Ascending aorta (tissue), 2 donors: ENCODE measurements at places on chromosomes 2 and 18. TPM values are rescaled to one million over a fixed set of nuclear protein-coding genes. Genes with fewer than 3 reads are reported as not detected.

- H3K4me1 ChIP-seq = no peaks in the 10 kb centered on the region
- H3K27ac ChIP-seq = no peak overlapping the region
- no peaks in the 10 kb centered on the region for H3K36me3 ChIP-seq
- H3K4me3 ChIP-seq = no peak overlapping the region
- peaks cover 53% of the 10 kb centered on the region for H3K27me3 ChIP-seq
Observed at GRCh38 chr2:176074919-176075425, 8.8 kb downstream of the EVX2 start.

GAREM1 gene
- total RNA-seq = 8.9 TPM

GALR1 gene
- total RNA-seq = not detected

GRCh38 chr2:2843969-2844548, 513.0 kb upstream of the MYT1L start:
- H3K36me3 ChIP-seq = no peaks in the 10 kb centered on the region
- no peak overlapping the region for H3K4me3 ChIP-seq
- H3K27ac ChIP-seq = no peak overlapping the region
- no peaks in the 10 kb centered on the region for H3K27me3 ChIP-seq
- H3K4me1 ChIP-seq = no peaks in the 10 kb centered on the region

GRCh38 chr2:210752532-210752931, 196.1 kb downstream of the CPS1 start:
- H3K27ac ChIP-seq = no peak overlapping the region
- H3K4me1 ChIP-seq = no peaks in the 10 kb centered on the region
- H3K27me3 ChIP-seq = no peaks in the 10 kb centered on the region
- no peaks in the 10 kb centered on the region for H3K36me3 ChIP-seq
- DNase-seq = no peak
- H3K4me3 ChIP-seq = no peak overlapping the region

- no peaks in the 10 kb centered on the region for H3K27me3 ChIP-seq
- H3K36me3 ChIP-seq = no peaks in the 10 kb centered on the region
- no peak overlapping the region for H3K4me3 ChIP-seq
- H3K4me1 ChIP-seq = no peaks in the 10 kb centered on the region
Observed at GRCh38 chr2:215299337-215299859, 12.5 kb upstream of the ATIC start.

KIF1A gene
- total RNA-seq = 0.11 TPM

DNA sequence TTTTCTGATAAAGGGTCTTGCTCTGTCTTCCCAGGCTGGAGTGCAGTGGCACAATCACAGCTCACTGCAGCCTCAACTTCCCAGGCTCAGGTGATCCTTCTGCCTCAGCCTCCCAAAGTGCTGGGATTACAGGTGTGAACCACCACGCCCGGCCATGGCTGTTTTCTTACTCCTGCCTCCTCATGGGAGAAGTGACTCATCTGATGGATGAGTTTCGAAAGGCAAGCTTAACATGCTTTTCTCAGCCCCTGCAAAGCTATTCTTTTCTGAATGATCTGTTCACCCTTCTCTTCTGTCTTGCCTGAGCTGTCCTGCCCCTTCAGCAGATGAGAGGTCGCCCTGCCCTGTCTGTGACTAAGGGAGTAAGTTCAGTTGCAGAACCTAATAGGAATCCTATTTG, 929 bp upstream of the CREG2 start:
- H3K36me3 ChIP-seq = no peaks in the 10 kb centered on the region
- peak; percentile 39 for DNase-seq
- no peak overlapping the region for H3K27ac ChIP-seq
- no peaks in the 10 kb centered on the region for H3K27me3 ChIP-seq
- H3K4me1 ChIP-seq = peaks cover 9% of the 10 kb centered on the region

DNA sequence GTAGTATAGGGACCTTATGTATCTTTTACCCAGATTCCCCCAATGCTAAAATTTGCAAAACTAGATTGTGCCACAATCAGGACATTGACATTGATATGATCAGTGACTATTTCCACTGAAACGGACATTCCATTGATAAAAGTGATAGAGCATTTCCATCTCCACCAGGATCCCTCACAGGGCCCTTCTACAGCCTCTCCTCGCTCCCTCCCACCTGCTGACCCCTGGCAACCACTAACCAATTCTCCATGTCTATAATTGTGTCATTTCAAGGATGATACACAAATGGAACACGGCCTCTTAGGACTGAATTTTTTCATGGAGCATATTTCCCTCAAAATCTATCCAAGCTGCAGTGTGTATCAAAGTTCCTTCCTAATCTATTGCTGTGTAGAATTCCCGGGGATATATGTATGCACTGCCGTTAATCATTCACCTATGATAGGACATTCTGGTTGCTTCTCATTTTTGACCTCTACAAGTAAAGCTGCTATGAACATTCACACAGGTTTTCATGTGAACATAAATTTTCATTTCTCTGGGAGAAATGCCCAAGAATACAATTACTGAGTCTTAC, 67.3 kb downstream of the UXS1 start:
- peaks cover 2% of the 10 kb centered on the region for H3K36me3 ChIP-seq
- no peak overlapping the region for H3K27ac ChIP-seq
- no peaks in the 10 kb centered on the region for H3K27me3 ChIP-seq
- H3K4me3 ChIP-seq = no peak overlapping the region
- H3K4me1 ChIP-seq = no peaks in the 10 kb centered on the region

- H3K27me3 ChIP-seq = no peaks in the 10 kb centered on the region
- peaks cover 2% of the 10 kb centered on the region for H3K4me1 ChIP-seq
- H3K27ac ChIP-seq = no peak overlapping the region
- H3K4me3 ChIP-seq = no peak overlapping the region
Observed at GRCh38 chr2:52934920-52935640, 832.5 kb upstream of the CHAC2 start.

RBM45 gene
- total RNA-seq = 2.8 TPM

GRCh38 chr2:206562375-206562774, 79.9 kb upstream of the FAM237A start:
- DNase-seq = no peak
- H3K36me3 ChIP-seq = no peaks in the 10 kb centered on the region
- no peaks in the 10 kb centered on the region for H3K27me3 ChIP-seq
- no peaks in the 10 kb centered on the region for H3K4me1 ChIP-seq
- H3K27ac ChIP-seq = no peak overlapping the region
- H3K4me3 ChIP-seq = no peak overlapping the region

- H3K4me3 ChIP-seq = peak overlapping the region; percentile 20
- H3K36me3 ChIP-seq = no peaks in the 10 kb centered on the region
- no peak for DNase-seq
- no peaks in the 10 kb centered on the region for H3K27me3 ChIP-seq
- H3K27ac ChIP-seq = no peak overlapping the region
Observed at GRCh38 chr2:181954538-181954883, 31.1 kb upstream of the PPP1R1C start.

- H3K27me3 ChIP-seq = no peaks in the 10 kb centered on the region
- DNase-seq = no peak
- no peak overlapping the region for H3K4me3 ChIP-seq
- H3K27ac ChIP-seq = no peak overlapping the region
- H3K36me3 ChIP-seq = no peaks in the 10 kb centered on the region
- H3K4me1 ChIP-seq = peaks cover 2% of the 10 kb centered on the region
Observed at GRCh38 chr2:232204457-232204931, 174.1 kb upstream of the ALPP start.

TRPM8 gene
- total RNA-seq = not detected

GRCh38 chr2:5521461-5521860, 170.7 kb upstream of the SOX11 start:
- H3K27me3 ChIP-seq = no peaks in the 10 kb centered on the region
- no peaks in the 10 kb centered on the region for H3K4me1 ChIP-seq
- DNase-seq = no peak
- no peak overlapping the region for H3K27ac ChIP-seq

MTCL1 gene
- total RNA-seq = 105 TPM

BOLL gene
- not detected for total RNA-seq

DNA sequence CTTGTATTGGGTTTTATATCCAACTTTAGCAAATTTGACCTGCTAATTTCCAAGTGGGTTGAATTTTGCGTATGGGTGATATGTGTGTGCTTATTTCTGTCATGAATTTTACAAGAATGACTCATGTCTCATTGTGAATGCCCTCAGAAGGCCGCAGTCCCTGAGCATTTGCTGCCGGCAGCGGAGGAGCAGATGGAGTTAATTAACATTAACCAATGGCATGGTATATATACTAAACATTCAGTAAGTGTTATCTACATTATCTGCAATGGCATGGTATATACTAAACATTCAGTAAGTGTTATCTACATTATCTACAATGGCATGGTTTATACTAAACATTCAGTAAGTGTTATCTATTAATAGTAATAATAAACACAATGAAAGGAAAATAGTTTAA, 90.1 kb downstream of the DOK6 start:
- no peaks in the 10 kb centered on the region for H3K36me3 ChIP-seq
- no peak overlapping the region for H3K4me3 ChIP-seq
- DNase-seq = no peak
- no peaks in the 10 kb centered on the region for H3K27me3 ChIP-seq

MROH2A gene
- not detected for total RNA-seq

DNA sequence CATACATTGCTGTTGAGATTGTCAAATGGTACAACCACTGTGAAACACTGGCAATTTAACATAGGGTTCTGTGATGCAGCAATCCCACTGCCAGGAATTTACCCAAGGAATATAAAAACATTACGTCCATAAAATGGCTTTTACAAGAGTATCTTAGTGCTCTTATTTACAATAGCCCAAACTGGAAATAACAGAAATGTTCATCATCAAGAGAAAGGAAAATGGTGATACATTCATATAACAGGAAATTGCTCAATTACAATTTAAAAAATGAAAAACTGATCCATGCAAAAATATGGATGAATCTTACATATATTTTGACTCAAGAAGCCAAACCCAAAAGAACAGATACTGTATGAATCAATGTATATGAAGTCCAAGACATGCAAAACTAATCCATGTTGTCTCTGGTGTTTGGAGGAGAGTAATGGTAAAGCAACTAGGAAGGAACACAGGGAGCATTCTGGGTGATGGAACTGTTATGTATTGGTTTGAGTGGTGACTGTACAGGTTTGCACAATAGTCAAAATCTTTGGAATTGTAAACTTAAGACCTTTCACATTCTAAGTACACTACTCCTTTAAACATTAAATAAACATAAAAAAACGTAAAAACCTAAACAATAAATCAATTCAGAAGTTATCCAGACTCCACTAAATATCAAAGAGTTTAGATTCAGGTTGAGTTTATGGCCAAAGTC, 104.8 kb upstream of the WDR75 start:
- no peak overlapping the region for H3K4me3 ChIP-seq
- no peak for DNase-seq

GRCh38 chr2:139374296-139374850, 594.2 kb upstream of the NXPH2 start:
- H3K4me3 ChIP-seq = no peak overlapping the region
- H3K36me3 ChIP-seq = no peaks in the 10 kb centered on the region
- H3K27me3 ChIP-seq = no peaks in the 10 kb centered on the region
- DNase-seq = no peak
- H3K4me1 ChIP-seq = no peaks in the 10 kb centered on the region
- no peak overlapping the region for H3K27ac ChIP-seq

GRCh38 chr2:121360566-121361300, 75.7 kb upstream of the TFCP2L1 start:
- H3K36me3 ChIP-seq = peaks cover 13% of the 10 kb centered on the region
- peak overlapping the region; percentile 73 for H3K27ac ChIP-seq
- H3K27me3 ChIP-seq = no peaks in the 10 kb centered on the region
- H3K4me1 ChIP-seq = peaks cover 34% of the 10 kb centered on the region
- H3K4me3 ChIP-seq = no peak overlapping the region
- peak; percentile 84 for DNase-seq

GRCh38 chr18:48563027-48563426, 24.2 kb downstream of the CTIF start:
- DNase-seq = no peak
- H3K4me3 ChIP-seq = no peak overlapping the region
- peaks cover 3% of the 10 kb centered on the region for H3K36me3 ChIP-seq

CD207 gene
- total RNA-seq = not detected

- H3K36me3 ChIP-seq = no peaks in the 10 kb centered on the region
- H3K27me3 ChIP-seq = no peaks in the 10 kb centered on the region
- DNase-seq = no peak
- H3K4me3 ChIP-seq = no peak overlapping the region
- no peak overlapping the region for H3K27ac ChIP-seq
Observed at GRCh38 chr18:37243741-37244140, 321.9 kb downstream of the CELF4 start.

FSHR gene
- total RNA-seq = not detected

DNA sequence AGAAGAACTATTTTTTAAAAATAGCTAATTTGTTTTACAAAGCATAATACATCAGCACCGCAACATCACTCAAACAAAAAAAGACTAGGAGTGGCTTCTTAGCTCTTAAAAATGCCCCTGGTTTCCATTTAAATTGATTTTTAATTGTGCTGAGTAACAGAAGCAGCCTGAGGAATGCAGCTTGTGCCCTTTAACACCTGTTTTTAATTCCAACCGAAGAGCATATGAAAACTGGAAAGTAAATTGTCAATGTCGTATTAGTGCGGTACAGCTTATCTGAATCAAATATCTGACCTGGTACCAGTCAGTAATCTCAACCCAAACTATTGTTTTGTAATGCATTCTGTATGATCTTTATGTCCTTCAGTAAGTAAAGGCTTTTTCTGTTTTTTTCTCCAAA, 13.2 kb upstream of the CD302 start:
- DNase-seq = no peak
- no peaks in the 10 kb centered on the region for H3K27me3 ChIP-seq
- no peaks in the 10 kb centered on the region for H3K36me3 ChIP-seq
- H3K4me3 ChIP-seq = no peak overlapping the region
- H3K4me1 ChIP-seq = no peaks in the 10 kb centered on the region

DNA sequence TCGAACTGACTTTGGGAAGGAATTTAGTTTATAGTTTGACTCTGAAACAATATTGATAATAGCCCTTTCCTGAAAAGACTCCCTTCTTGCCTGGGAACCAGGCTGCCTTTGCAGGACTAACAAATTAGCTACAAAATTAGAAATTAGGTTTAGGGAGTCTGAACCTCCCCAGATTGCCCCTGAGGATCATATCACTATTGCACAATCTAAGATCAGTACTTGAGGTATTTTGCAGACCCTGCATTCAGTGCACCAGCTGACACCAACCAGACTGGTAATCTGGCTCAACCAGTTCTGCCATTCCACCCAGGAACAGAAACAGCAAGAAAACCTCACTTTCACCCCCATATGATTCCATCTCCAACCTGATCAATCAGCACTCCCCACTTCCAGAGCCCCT, 131.8 kb upstream of the GALNT5 start:
- H3K36me3 ChIP-seq = no peaks in the 10 kb centered on the region
- no peaks in the 10 kb centered on the region for H3K27me3 ChIP-seq
- DNase-seq = no peak
- no peaks in the 10 kb centered on the region for H3K4me1 ChIP-seq
- no peak overlapping the region for H3K4me3 ChIP-seq

- H3K27me3 ChIP-seq = no peaks in the 10 kb centered on the region
- DNase-seq = no peak
- H3K27ac ChIP-seq = no peak overlapping the region
Observed at GRCh38 chr2:15652801-15653200, 61.1 kb downstream of the DDX1 start.
